ENCODE measurements at places on chromosomes 6 and 20.

- no peak for DNase-seq
Measured at GRCh38 chr20:48582673-48582985, 245.2 kb downstream of the PREX1 start.

DNA sequence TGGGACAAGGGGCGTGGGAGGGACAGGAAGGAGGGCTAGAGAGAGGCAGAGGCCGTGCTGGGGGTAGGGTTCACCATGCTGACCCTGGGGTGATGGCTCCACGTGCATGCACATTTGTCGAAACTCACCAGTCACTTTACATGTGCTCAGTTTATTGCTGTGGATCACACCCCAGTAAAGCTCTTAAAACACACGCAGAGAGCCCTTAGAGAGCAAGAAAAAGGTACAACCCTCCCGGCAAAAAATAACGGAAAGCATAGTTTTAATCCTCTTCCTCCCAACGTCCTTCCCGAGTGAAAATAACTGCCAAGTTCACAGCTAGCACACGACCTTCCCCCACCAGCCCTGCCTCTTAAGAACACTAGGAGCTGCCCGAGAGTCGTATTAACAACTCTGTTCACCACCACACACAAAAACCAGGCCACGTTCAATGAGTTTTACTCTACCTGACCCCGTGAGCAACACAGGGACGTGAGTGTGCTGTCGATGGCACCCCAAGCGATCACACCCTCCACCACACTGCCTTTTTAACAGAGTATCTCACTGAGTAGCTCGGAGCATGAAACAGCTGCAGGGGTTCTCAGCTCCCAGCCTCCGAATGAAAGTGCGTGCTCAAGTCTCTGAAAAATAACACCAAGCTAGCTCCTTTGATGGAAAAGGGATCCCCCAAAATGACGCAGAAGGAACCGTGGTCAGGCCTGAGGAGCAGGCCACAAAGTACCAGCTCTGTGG is 39.7 kb downstream of the TAF4 start:
- no peak for DNase-seq

- DNase-seq = no peak
Measured at GRCh38 chr20:34557936-34558319, 590 bp upstream of the MAP1LC3A start.

- no peak for DNase-seq
Measured at GRCh38 chr6:48176645-48177308, 65.8 kb upstream of the PTCHD4 start.

DNA sequence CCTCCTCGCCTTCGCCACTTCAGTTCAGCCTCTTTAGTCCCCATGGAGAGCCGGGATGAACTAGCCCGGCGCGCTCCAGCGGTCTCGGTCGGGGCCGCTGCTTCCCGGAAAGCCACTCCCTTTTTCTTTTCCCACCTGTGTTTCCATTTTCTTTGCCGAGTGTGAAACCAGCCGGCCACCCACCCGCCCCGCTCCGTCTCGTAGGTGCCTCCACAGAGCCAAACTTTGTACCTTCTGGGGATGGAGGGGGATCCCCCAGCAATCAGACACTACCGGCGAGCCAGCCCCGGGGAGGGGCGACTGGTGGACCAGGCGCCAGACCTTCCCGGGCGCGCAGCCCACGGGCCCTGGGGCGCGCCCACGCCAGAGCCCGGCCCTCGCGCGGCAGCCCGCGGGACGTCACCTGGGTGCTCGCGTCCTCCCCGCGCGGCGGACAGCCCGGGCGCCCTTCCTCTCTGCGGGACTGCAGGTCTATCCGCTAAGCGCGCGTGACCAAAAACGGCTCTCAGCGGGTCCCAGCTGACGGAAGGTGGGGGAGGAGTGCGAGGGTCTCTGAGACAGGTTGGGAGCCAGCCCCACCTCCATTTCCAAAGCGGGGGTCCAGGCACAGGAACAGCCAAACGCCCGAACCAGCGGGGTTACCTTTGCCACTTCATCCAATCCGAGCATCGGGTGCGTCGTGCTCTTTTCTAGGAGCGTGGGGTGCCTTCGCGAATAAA is at the start of gene MCHR2:
MCHR2 (minus strand) TSS at position 691 of the 719 bp plus-strand sequence. CDS start 38,076 bp downstream, outside the sequence.
- no peak for DNase-seq

DNA sequence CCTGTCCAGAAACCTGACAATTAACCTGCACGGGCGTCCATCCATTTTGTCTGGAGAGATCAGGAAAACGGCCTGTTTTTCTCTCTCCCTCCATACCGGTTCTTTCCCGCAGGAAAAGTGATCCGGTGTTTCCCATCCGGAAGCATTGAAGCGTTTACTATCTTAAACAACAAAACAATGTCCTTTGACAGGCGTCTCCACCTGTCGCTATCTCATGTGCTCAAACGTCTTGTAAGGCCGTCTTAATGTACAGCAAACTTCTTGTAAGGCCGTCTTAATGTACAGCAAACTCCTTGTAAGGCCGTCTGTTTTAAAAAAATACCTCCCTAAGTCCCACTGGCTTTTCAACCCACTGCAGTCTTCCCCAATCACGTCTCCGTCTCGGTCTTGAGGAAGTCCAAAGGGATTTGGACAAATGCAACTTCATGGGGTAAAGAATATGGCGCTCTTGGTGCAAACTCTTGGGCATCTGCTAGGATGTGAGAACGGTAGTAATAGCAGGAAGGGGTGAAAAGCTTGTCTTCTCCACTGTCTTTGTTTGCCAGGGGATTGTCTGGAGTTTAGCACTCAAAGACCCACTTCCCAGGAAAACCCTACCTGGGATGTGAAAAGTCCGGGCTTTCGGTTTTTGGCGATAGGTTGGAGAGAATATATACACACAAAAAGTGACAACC is 29.9 kb upstream of the TRIM27 start:
- DNase-seq = no peak

- no peak for DNase-seq
Measured at GRCh38 chr6:80449726-80450125, 343.3 kb downstream of the BCKDHB start.

DNA sequence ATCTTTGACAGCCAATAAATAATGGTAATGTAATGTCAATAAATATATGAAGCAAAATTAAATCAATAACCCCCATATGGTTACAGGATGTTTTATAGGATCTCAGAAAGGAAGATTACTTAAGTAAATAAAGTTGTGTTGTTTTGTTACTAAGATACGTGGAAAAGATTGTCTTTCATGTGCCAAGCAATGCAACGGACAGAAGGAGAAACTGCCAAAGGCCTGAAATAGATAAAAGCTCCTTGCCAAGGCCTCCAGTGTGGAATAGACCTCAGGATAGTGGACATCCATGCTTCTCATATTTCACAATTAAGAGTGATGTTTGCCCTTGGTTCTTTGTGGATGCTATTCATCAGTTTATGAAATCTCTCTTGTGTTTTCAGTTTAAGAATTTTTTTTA is 16.4 kb upstream of the FNDC1 start:
- DNase-seq = no peak

DNA sequence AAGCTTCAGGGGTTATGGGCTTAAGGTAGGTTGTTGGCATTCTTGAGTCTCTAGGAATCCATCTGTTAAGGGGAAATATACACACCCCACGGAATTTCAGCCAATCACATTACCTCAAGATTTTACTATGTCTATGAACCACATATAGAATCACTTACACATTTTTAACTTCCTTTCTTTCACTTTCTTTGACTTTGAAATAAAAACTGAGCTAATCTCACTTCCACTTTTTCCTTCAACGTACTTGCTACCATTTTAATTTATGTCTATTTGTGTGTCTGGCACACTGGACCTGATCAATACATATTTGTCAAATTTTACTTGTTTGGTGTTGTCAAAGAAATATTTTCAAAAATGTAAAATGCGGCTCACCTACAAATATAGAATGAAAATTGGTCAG is 545.4 kb upstream of the JAG1 start:
- DNase-seq = no peak

DNA sequence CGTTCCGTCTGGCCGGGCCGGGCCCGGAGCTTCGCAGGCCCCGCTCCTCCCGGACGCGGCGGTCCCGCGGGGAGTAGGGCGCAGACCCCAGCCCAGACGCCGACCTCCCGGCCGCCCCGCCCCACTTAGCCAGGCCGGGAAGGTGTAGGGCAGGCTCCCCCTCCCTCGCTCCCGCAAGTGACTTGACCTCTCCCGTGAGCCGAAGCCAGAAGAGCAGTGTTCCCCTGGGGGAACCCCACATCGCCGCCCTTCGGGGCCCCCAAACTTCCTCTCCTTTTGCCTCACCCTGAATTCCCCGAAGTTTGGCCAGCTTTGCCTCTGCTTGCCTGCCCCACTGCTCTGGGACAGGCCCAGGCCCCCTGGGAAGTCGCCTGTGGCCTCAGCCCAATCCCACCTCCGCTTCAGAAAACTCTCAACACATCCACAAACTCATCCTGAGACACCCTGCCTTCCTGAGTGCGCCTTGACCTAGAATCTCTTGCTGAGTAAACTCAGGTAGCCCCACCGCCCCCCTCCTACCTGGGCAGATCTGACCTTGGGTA is 524 bp upstream of the NOL4L start:
- no peak for DNase-seq

DNA sequence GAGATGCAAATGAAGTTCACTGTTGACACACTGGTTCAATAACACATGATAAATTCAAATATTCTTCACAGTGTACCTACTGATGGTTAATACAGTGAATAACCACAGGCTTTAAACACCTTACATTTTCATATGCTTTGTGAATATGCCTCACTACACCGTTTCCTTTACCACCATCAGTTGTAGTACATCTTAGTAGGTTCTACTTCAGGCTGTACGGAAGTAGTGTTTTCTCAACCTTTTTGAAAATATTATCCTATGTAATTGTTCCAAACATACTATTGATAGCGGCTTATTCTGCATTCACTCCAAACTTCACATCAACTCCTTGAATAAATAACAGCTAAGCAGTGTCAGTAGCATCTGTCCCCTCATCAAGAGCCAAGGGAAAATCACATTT is 15.3 kb downstream of the ZBTB9 start:
- no peak for DNase-seq

DNA sequence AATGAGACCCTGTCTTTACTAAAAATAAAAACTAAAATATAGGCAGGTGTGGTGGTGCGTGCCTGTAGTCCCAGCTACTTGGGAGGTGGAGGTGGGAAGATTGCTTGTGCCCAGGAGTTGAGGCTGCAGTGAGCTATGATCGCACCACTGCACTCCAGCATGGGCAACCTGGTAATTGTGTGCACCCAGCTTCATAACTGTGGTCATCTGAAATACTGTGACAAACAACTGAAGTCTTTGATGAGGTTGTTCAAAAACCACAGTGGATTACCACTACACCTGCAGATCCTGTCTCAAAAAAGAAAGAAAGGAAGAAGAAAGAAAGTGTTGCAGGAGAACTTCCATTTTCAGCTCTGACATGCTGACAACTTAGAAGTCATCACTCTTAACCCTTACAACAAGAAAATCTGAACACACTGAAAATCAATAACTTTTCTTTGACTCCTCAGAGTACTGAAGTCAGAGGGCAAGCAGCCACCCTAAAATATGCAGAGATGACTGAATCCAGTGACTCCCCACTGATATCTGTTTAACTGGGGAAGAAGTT is 13.8 kb upstream of the ZBP1 start:
- no peak for DNase-seq

- DNase-seq = peak; percentile 32
Measured at GRCh38 chr6:223763-224162, 68.5 kb upstream of the DUSP22 start.

GRCh38 chr20:51067792-51068191 is 44.9 kb upstream of the KCNG1 start:
- DNase-seq = no peak

- DNase-seq = no peak
Measured at GRCh38 chr6:159714404-159714803, 12.9 kb upstream of the WTAP start.

- no peak for DNase-seq
Measured at GRCh38 chr20:15923030-15923776, 650.0 kb downstream of the KIF16B start.

DNA sequence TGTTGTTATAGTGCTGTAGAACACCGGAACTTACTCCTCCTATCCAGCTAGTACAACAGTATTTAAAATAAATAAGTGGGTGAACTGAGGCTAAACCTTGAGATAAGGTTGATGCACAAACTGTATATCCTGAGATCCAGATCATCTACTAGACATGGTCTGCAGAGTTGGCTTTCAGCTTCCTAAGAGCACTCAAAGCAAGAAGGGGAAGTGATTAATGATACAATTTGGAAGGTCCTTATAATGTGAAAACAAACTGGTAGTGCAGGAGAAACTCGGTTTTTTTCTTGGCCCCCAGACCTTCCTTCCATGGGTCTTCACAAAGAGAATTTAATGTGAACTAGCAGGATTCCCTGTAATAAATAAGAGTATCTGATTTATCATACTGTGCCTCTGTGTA is 27.4 kb upstream of the RREB1 start:
- no peak for DNase-seq

DNA sequence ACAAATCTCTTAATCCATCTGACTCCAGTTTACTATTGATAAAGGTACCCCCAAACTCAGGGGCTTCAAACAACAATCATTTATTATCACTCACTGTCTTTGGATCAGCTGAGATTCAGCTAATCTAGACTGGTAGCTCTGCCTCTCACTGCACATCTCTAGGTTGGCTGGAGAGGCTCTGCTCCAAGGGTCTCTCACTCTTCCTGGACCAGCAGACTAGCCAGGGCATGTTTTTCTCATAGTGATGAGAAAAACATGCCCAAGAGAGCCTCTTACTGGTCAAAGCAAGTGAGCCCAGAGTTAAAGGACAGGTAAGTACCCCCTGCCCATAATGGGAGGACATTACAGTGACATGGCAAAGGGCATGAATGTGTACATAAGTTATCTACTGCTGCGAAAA is 115.1 kb upstream of the BEND3 start:
- no peak for DNase-seq

GRCh38 chr20:54176610-54177009 is 2.8 kb upstream of the CYP24A1 start:
- no peak for DNase-seq

GRCh38 chr20:48295966-48296421 is 510.7 kb upstream of the SULF2 start:
- DNase-seq = no peak

DNA sequence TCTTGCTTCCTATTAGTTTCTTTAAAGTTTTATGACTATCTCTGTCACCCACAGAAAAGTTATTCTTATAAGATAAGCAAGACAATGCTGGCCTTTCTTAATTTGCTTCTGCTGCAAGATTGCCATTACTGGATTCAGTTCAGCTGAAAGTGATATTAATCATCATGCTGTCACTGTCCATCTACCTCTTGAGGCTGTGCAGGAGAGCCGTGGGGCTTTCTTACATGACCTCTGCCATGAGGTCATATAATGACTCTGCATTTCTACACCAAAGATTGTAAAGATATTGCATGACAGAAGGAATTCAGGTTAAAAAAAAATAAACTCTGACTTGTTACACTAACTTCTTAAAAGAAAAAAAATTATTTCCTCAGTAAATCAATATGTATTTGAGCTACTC is 106.9 kb downstream of the TRDN start:
- no peak for DNase-seq

Measured in activated naive CD4-positive, alpha-beta T cell treated with Interleukin-2 at 50 U/mL for 16 hours (primary cell).